ENCODE measurements at places on chromosomes 13 and 19.

DNA sequence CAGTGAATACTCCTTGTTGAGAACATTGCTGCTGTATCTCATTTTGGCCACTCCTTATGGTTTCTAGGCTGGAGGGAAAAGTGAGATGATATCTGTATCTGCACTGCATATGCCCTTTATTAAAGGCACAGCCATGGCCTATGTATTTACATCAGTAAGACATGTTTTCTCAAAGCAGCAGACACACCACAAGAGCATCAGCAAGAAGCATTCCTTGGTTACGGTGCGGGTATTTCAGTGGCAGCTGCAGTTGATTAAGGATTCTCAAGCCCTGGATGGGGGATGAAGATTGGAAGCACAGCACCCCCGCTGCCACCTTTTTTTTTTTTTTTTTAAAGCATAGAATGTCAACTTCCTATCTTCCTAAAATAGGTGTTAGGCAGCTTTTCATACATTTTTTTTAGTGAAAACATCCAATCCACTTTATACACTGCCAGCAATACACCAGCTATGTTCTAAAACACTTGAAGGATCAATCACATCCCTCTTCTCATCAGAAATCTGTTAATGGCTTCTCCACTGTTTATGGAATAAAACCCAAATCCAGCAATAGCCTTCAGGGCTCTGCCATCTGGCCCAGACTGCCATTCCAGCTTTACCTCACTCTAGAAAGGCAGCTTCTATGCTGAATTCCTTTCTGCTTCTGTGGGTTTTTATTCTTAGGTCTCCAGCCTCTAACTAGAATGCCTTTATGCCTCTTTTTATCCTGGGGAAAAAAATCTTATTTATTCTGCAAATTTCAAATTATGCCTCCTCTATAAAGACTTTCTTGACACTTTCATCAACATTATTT, 331.0 kb downstream of the DNAJC15 start:
- no peak for DNase-seq

- no peak for DNase-seq
Measured at GRCh38 chr19:4303819-4304537, 420 bp upstream of the FSD1 start.

DNA sequence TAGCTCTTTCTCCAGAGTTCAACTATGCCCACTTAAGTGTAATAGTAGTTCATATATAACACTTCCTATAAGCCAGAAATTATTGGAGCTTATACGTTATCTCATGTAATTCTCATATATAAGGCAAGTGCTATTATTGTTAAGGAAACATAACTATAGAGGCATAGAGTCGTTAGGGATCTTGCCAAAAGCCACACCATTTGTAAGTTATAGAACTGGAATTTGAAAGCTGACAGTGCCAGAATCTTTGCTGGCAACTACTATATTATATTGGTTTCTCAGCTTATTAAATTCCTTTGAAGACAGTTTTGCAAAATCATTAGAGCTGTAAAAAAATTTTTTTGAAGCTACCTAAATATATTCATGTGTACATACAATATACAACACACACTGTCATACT, 51.0 kb upstream of the MBNL2 start:
- no peak for DNase-seq

DNA sequence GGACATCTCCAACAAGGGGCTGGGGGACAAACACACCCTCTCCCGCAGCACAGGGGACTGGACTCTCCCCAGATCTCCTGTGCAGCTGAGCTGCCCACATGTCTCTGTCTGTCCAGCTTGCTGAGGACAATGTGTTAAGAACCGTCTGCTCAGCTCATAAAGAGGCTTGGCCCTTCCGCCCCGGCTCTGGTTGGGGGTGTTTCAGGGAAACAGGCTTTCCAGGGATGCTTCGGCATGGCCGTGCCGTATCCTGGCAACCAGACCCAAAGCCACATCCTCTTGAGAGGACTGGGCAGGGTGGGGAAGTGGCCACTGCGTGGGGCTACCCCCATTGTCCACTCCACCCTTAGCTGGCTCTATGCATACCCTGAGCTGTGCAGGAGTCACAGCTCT, 41.1 kb upstream of the CHST8 start:
- no peak for DNase-seq

- DNase-seq: no peak
Measured at GRCh38 chr13:21608961-21609360, 5.0 kb upstream of the MICU2 start.

Data from right cardiac atrium (tissue), 5 donors.